ENCODE measurements at places on chromosomes 2 and 18.

- DNase-seq: no peak
Measured at GRCh38 chr2:228678110-228678509, 496.6 kb upstream of the SPHKAP start.

- no peak for DNase-seq
Measured at GRCh38 chr2:106972782-106973181, 86.8 kb upstream of the ST6GAL2 start.

DNA sequence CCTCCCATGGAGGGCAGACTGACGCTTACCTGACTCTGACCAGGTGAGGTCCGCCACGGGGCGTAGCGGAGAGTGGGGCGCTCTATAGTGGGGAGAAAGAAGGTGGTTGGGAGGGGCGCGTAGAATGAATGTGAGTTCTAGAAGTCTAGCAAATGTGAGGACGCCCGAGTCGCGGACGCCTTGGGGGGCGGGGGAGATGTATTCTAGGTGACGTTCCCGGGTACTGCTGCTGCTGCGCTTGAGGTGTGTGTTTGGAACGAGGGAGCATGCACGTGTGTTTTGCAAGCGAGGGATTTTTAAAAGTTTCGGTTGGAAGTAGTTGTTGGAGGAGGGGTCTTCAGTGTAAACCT, 758 bp downstream of the RIF1 start:
- no peak for DNase-seq

GRCh38 chr2:112754564-112754963, 9.8 kb downstream of the CKAP2L start:
- no peak for DNase-seq

DNA sequence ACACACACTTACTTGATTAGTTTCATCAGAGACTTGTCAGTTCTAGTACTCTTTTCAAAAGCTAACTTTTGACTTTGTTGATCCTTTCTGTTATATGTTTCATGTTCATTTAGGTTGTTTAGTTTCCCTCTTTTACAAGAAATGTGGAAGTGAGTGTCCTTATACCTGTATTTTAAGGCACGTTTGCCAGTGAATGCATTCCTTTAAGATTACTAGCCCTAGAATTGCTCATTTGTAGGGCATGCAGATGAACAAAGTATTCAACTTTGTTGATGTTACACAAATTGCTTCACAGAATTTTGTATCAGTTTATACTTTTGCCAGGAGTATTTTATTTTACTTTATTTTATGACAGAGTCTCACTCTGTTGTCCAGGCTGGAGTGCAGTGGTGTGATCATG, 6.3 kb downstream of the IL1RL2 start:
- no peak for DNase-seq

DNA sequence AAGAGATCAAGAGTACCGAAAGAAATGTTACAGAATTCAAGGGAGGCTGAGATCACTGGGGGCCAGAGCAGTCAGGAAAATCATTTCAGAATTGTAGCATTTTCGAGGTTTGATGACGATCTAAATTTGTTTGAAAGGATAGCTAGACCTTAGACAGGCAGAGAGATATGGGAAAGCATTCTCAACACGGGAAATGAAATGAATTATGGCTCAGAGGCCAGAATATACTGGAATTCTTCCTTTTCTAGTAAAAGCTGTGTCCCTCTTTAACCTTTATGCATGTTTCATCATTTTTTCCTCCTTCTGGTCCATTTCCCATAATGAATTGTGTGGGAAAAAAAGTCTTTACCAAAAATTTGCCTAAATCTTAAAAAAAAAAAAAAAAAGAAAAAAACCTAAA, 78.8 kb downstream of the NABP1 start:
- DNase-seq: no peak

DNA sequence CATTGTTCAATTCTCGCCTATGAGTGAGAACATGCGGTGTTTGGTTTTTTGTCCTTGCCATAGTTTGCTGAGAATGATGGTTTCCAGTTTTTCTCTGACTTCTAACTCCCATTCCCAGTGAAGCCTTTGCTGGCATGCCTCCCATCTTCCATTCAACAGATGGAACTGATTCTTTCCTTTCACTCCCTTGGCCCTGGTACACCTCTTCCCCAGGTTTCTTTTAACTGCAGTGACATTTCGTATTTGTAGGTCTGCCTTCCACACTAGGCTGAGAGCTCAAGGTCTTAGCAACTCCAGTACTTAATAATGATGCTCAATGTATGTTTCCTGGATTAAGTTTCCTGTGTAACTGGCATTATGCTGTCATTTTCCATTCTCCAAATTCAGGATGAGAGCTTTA, 48.5 kb downstream of the GAREM1 start:
- DNase-seq: no peak

DNA sequence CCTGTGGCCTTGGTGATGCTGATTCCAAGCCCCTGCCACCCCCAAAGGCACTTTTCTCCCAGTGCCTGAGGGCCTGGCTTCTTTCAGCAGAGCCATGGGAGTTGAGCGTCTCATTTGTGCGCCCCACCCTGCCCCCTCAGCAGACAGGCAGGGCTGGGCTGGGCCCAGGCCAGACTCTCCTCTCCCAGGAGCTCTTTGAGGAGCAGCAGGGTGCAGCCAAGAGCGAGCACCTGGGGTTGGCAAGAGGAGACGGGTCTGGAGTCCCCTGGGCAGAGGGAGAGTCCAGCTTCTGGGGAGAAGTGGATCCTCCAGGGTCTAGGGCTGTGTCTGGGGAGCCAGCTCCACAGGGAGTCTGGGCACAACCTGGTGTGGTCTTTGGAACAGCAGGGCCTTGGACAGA, 21.2 kb downstream of the NPPC start:
- no peak for DNase-seq

- DNase-seq: no peak
Measured at GRCh38 chr2:73156539-73157124, 43.9 kb upstream of the RAB11FIP5 start.

DNA sequence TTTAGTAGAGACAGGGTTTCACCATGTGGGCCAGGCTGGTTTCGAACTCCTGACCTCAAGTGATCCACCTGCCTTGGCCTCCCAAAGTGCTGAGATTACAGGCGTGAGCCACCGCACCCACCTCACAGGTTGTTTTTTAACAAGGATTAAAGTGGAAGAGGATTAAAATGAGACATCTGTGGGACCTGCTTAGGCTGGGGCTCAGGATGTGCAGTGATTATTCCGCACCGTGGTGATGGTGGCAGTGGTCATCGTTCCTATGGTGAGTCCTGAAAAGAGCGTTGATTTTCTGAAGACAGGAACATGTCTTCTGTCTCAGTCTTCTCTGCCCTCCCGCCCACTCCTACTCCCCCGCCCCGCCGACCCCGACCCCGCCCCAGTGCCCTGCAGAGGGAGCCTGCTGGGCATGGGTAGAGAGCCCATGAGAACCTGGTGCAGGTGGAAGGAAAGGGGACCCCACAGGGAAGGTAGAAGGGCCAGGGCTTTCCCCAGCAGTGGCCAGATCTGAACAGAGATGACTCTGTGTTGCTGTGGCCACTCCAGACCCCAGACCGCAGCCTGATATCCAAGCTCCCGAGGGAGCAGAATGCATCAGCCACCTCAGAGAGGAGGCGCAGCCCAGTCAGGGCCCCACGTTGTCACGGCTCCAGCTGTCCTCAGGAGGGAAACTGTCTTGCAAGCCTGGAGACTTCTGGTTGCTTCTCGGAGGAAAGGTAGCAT, 34.5 kb upstream of the FOSL2 start:
- DNase-seq: no peak

DNA sequence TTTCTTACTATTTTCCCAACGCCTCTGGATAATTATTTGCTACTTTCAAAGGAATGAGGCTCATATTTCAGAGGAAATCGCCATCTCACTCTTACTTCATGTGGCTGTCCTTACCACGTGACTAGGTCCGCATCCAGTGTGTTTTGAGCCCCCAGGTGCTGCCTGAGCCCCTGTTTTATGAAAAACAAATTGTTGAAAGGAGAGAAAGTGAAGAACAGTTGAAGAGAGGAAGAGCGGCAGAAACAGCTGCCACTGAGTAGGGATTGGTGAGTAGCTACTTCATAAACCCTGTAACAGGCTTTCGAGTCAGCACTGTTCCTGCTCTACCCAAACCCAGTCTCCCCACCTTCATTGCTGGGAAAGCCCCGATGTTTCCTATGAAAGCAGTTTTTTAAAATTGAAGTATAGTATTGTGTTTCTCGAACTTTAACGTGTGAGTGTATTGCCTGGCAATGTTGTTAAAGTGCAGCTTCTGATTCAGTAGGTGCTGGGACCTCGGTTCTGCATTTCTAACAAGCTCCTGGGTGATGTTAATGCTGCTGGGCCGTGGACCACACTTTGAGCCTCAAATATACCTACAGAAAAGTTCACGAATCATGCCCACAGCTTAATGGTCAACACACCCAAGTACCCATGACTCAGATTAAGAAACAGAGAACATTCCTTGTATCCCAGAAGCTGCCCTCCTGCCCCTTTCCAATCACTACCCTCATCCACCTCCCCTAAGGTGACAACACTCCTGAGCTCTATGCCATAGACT, 39.7 kb downstream of the TMEM177 start:
- DNase-seq: no peak

GRCh38 chr18:22695674-22696073, 237.5 kb upstream of the RBBP8 start:
- no peak for DNase-seq

DNA sequence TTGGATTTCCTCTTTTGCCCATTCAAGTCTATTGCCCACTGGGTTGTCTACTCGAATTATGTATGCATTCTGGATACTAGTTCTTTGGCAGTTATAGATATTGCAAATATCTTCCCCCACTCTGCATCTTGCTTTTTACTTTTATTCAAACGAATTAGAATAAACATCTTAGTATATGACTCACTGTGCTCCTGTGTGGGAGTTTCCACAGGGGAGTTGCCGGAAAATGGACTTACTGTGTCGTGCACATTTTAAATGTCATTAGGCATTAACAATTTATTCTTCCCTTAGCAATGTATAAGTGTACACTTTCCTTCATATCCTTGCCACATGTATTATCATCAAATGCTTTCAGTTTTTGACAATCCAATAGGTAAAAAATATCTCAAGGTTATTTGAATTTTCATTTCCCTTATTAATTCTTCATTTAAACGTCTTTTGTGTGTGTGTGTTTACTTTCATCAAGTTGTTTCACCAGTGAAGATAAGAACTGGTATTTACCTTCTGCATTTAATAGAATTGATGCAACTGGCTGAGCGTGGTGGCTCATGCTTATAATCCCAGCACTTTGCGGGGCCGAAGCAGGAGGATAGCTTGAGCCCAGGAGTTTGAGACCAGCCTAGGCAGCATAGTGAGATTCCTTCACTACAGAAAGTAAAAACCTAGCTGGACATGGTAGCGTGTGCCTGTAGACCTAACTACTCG, 4.6 kb upstream of the UGT1A5 start:
- DNase-seq: no peak

GRCh38 chr2:120402508-120402907, 56.6 kb downstream of the INHBB start:
- DNase-seq: no peak

GRCh38 chr2:127087791-127088495, 19.0 kb downstream of the BIN1 start:
- DNase-seq: no peak

DNA sequence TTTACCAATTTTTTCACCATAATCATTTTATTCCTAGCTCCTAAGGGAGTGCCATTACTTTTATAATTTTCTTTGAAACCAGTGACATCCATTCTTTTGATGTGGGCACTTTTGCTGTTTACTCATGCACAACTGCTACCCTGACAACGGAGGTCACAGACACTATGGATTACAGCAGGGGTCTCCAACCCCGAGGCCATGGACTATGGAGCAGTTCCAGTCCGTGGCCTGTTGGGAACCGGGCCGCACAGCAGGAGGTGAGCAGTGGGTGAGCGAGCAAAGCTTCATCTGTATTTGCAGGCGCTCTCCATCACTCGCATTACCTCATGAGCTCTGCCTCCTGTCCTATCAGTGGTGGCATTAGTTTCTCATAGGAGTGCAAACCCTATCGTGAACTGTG, 34.6 kb downstream of the PRPF40A start:
- DNase-seq: no peak

DNA sequence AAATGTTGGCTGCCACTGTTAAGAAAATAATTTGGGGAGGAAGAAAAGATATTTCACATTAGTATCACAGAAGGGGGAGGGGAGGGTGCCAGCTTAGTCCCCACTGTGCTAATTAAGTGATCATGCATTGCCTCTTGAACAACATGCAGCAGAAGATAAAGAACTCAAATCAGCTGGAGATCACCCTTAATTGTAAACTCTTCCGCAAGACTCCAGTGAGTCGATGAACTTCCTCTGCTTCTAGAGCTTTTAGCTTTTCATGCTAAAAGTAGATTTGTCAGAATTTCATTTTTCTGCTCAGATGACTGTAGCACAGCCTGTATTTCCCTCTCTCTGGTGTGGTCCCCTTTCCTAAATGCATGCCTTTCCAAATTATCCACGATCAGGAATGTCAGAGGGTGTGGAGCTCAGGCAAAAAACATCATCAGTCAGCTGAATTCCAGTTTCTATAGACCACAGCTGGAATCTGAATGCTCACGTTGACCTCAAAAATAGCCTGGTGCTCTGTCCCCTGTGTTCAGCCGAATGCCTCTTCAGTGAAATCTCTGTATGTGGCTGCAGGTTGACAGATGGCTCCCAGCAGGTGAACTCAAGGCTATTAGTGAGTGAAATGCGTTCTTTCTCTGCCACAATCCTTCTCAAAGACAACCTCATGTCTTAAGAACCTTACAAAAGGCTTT, 156.8 kb upstream of the UNC80 start:
- DNase-seq: no peak

DNA sequence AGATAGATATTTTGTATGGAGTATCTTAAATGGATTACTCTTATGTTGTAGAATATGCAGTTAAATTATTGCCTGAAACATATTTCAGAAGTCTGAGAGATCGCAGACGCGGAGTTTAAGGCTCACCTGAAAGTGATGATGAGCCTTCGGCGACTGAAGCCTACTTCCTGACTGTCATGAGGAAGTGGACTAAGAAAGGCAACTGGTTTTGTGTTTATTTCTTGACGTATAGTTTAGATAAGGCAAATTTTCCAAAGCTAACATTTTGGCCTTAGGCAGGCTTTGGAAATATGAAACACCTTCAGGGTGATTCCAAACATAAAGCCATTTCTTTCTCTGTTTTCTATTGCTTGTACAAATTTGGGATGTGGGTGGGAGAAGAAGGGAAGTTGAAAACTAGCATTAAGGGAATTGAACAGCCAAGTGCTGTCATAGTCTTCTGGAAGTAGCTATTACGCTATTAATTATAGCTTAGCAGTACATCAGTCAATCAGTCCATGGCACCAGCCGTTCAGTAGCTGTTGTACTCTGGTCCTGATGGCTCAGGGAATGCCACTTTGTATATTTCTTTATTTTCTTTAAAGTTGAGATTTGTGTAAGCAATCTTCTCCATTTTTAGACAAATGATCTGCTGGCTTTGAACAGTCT, 1.5 kb downstream of the GRHL1 start:
- DNase-seq: no peak

GRCh38 chr2:48510329-48510728, 19.6 kb upstream of the STON1 start:
- DNase-seq: no peak

GRCh38 chr2:221486106-221486505, 86.0 kb downstream of the EPHA4 start:
- DNase-seq: no peak

DNA sequence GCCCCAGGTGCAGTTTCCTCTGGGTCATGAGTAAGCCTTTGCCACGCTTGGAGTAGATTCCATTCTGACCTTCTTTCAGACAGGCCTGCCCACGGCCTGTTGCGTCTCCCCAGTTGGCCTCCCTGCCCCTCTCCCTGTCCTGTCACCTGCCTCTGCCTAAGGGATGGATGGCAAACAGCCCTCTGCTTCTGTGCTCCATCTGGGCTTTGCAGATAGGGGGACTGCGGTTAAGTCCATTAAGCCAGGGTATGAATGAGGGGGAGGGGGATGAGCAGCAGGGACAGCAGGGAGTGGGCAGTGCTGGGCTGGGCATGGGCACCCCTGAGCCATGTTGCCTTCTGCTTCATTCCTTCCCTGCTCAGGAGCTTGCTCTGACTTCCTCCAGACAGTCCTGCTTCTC, 37.6 kb upstream of the B3GNT7 start:
- no peak for DNase-seq

All from NCI-H2081 treated with DMSO at 0.1 percent for 48 hours (cell line).